Stimulated activated CD4-positive, alpha-beta T cell treated with anti-CD3 and anti-CD28 coated beads, Interleukin-15, amount 100 ng/mL, for 48 hours (primary cell): ENCODE measurements at places on chromosomes 2 and 18.

DNA sequence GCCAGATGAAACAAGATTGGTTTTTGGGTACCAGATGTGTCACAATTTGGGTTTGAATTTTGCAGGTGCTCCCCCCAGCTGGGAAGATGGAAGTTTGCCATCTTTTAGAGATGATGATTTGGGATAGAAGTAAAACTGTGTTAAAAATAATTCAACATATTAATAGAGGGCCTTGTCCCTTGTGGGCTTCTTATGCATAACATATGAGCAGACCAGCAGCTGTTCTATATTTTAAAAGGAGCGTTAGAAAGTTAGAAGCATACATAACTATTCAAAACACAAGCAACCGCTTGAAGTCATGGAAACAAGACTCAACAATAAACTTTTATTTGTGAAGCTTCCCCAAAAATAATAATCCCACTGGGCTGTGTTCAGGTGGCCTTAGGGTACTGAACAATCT lies 62.8 kb downstream of the EFEMP1 start:
- DNase-seq = no peak

GRCh38 chr18:57077786-57078552 lies 68.9 kb upstream of the BOD1L2 start:
- no peak for DNase-seq

DNA sequence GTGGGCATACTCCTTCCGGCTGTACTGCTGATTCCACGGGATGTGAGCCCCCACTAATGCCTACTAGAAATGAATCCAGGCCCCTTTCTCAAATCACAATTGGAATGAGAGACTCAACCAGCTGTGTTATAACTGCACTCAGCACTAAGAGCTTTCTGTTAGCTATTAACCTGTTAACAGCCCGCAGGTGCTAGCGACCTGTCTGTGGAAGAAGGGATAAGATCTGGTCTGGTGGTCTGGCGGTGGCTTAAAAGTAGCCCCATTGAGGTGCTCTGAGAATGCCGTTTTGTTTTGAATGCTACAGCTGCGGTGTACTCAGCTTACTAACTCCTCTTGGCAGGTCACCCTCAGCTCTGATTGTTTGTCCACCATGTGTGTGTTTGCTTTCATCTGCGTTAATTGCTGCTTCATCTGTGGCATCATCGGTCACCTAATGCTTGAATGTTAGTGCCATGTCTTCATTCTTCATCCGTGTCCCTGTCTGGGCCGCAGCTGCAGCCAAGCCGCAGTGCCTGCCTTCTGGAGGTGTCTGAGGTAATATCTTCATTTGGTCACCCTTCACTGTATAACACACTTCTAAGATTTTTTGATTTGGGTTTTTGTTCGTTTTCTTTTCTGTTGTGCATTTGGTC lies 16.3 kb downstream of the RAB12 start:
- no peak for DNase-seq

GRCh38 chr18:9017905-9018227 lies 84.6 kb upstream of the NDUFV2 start:
- DNase-seq = no peak

- no peak for DNase-seq
Measured at GRCh38 chr2:215034154-215034553, 104.3 kb downstream of the ABCA12 start.

DNA sequence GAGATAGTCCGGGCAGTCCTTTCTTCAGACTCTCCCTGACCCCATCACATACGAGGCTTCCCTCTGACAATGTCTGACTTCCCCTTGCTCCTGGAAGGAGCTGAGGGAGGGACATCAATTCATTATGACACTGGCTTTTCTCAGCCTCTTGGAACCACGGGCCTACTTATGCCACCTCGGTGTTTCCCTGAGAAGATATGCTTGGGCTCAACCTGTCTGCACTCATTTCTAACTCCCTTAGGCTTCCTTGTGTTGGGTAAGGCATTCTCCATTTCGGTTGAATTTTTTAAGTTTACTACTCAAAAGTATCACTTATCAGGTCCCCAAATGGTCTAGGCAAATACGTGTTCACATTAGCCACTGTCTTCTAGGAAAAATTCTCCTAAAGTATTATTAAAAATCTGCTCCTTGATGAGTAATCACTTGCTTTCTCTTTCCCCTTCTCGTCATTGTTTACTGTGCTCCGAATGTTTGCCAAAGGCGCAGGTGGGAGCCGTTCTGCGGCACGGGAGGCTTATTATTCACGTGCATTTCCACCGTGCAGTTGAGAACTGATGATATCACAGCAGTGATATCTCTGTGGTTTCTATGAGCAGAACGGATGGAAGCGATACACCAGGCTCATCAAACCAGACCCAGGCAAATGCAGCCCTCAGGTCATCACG lies 33.1 kb downstream of the ARL4C start:
- DNase-seq = peak; percentile 62

GRCh38 chr2:55013936-55014335 lies 36.3 kb downstream of the RTN4 start:
- no peak for DNase-seq

DNA sequence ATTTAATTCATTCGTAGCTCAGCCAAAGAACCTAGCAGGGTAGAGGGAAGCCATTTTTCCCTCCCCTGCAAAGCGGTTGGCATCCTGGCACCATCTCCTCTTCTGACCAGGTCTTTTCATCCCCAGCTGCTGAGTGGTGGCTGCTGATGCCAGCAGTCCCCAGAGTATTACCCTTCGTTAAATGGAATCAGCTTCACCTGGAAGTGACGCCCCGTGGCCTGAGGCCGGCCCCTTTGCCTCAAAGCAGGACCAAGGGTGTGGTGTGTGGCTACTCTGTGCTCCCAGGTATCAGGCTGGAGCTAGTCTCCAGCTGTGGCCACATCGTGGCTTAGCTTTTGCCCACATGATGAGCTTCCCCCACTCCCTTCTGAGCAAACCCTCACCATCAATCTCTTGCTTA lies 12.3 kb upstream of the SP100 start:
- no peak for DNase-seq

DNA sequence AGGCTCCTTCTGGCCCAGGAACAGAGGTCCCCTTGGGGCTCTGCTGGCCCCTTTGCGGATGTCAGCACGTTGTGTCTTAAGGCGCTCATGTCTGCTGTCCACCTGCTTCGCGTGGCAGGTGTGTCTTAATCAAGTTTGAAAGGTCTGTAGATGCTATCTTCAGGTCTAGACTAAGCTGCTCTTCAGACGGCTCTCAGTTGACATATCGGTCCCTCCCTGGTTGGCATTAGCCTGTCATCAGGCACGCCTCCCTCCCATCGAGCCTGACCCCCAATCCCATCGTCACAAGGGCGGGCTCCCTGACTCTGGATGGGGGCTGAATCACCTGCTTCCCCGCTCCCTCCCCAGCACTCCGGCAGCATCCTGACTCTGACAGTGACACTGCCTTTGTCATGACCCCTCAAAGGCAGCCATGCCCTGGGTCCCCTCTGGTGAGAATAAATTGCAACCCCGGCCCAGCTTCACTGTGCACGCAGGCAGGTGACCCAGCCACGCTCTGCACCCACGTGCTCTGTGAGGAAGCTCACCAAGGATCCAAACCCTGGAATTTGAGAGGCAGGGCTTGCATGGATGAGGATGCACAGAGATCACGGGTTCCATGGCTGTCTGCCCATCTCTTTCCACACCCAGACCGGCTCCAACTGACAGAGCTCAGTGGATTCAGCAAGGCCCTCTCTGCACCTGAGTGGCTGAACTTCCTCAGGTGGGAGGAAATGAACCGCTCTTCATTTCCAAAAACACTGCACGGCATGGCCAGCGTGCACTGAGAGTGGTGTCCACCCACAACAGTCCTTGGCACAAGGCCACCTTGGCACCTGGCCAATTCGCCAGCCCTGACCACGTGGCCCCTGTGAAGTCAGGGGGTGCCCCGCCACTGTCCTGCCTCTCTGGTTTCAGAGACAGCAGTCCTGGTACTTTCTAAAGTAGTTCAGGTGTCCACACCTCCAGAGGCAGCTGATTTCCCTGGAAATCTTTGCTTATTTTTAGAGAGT lies 110.2 kb upstream of the GPC1 start:
- no peak for DNase-seq

DNA sequence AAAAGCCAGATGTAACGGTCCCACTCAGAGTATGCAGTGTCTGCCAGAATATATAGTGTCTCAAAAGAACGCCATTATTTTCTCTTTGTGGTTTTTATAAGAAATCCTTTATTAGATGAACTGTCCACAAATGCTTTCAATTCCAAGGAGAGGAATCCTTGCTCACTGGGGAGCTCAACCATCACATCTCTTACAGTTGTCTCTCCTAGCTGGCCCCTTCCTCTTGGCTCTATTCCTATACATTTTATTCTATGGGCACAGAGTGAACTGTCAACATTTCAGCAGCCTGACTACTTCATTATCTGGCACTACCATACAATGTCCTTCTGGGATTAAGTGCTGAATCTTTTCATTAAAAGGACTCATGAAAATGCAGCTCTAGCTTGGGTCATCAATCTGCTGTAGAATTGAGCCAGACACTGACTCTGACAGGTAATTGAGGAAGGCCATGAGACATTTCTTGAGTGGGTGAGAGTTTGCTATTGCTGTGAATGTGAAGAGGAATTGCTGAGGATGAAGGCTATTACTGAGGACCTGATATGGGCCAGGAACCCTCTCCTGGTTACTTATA lies 96.5 kb upstream of the THOC1 start:
- DNase-seq = no peak

GRCh38 chr2:124530203-124530602 lies 505.1 kb downstream of the CNTNAP5 start:
- DNase-seq = no peak

DNA sequence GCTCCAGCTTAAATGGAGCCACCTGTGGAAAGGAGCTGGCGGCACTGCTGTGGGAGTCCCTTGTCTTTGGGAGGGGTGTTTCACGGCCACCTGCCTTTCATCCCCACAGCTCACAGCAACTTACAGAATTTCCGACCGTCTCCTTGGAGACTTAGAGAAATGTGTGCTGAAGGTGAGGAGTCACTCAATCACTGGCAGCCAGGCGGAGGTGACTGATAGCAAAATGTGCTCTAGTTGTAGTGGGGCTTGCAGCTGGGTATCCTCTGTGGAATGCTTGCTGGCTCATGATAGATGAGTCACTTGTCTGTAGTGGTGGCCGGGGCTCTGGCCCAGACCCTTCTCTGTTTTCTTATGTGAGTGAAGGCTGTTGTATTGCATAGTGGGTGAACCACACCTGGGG lies 110.7 kb downstream of the SH3RF3 start:
- DNase-seq = no peak

- no peak for DNase-seq
Measured at GRCh38 chr18:54787616-54788015, 40.7 kb upstream of the RAB27B start.

- DNase-seq = no peak
Measured at GRCh38 chr2:109675666-109676345, 61.6 kb downstream of the SOWAHC start.

DNA sequence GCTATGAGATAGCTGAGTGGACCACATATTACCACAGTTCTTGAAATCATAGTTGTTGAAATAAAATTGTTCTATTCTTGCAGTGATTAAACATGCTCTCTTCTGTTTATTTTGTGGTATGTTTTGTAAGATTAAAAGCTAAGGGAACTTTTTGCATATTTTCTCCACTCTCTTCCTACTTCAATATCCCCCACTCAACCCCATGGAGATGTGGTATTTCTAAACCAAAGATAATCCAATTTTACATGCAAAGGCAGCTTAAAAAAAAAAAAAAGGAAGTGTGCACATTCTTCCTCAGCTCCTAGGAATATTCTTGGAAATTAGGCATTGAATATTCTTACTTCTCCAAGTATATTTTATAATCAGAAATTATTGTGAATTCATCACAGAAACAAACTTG lies 15.0 kb upstream of the PAX3 start:
- DNase-seq = no peak

DNA sequence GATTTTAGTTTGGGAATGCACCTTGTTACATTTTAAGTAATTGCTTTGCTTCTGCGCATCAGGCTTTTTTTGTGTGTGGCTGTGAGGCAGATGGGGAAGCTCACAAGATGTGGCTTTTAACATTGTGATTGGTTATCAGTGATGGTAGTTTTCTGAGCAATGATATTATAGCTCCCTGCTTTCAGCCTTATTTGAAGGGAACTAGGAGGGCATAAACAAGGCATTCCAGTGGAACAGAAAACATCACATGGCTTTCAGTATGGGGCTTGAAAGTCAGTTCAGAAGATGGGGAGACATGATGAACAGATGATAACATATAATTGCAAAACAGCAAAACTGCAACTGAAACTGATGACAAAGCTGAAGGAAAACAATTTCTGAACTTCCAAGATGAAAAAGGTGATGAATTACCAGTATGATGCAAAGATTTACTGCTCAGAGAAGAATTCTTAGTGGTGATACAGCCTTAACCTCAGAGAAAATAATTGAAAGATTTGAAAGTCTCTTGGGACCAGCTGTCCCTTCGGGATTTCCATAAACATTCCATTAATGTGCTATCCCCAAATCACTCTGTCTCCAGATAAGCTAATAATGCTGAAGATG lies 439.7 kb downstream of the RND3 start:
- no peak for DNase-seq

GRCh38 chr18:3099327-3099726 lies 86.4 kb upstream of the LPIN2 start:
- DNase-seq = no peak

DNA sequence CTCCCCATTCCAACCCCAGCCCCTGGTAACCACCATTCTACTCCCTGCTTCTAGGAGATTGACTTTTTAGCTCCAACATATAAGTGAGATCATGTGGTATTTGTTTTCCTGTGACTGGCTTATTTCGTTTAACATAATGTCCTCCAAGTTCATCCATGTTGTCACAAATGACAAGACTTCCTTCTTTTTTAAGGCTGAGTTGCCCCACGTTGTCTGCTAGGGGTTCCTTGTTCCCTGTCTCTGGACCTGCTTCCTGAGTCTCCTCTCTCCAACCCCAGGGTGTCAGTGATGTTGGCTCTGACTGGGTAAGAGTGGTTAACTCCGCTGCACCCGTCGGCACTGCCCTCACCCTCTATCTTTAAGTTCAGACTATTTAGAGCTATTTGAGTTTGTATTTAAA lies 175.2 kb downstream of the SH3RF3 start:
- DNase-seq = no peak

DNA sequence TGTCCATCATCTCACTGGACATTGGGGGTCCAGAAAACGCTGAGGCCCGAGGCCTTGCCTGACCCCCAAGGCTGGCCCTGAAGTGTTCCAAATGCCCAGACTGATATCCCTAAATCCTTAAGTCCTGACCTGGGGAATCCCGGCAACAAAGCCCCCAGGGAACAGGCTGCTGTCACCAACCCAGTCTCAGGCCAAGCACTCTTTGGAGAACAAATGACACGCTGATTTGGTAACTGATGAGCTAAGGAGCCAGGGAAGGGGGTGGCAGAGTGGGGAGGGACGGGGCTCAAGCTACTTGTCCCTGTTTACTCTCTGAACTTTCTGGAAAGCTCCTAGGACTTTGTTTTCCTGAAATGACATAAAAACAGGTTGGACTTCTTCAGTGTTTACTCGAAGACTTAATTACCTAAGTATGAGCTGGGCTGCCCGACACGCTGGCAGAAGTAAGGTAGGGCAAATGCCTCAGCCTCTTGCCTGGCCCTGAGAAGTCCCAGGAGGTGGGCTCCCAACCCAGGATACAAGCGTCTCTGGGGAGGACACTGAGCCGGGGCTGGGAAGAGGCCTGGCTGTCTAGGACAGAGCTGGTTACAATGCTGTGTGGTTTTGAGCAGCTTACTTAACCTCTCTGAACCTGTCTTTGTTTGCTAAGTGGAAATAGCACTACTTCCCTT lies 105.5 kb upstream of the GLI2 start:
- DNase-seq = no peak
